Cortex of kidney (tissue), 1 donor: ENCODE measurements at places on chromosomes 11 and 22.

GRCh38 chr11:29255401-29255800 lies 761.4 kb downstream of the KCNA4 start:
- no peak for DNase-seq

- DNase-seq, result no peak
Observed at GRCh38 chr11:133947321-133947756, 9.4 kb downstream of the IGSF9B start.

GRCh38 chr11:128598096-128598495 lies 10.7 kb upstream of the ETS1 start:
- no peak for DNase-seq

GRCh38 chr11:106133529-106133928 lies 56.1 kb downstream of the AASDHPPT start:
- no peak for DNase-seq

GRCh38 chr11:87251560-87251959 lies 213.8 kb downstream of the TMEM135 start:
- DNase-seq, result no peak

- no peak for DNase-seq
Observed at GRCh38 chr22:17381192-17381913, 12.1 kb downstream of the CECR2 start.

GRCh38 chr11:35082321-35083180 lies 56.4 kb upstream of the CD44 start:
- no peak for DNase-seq

DNA sequence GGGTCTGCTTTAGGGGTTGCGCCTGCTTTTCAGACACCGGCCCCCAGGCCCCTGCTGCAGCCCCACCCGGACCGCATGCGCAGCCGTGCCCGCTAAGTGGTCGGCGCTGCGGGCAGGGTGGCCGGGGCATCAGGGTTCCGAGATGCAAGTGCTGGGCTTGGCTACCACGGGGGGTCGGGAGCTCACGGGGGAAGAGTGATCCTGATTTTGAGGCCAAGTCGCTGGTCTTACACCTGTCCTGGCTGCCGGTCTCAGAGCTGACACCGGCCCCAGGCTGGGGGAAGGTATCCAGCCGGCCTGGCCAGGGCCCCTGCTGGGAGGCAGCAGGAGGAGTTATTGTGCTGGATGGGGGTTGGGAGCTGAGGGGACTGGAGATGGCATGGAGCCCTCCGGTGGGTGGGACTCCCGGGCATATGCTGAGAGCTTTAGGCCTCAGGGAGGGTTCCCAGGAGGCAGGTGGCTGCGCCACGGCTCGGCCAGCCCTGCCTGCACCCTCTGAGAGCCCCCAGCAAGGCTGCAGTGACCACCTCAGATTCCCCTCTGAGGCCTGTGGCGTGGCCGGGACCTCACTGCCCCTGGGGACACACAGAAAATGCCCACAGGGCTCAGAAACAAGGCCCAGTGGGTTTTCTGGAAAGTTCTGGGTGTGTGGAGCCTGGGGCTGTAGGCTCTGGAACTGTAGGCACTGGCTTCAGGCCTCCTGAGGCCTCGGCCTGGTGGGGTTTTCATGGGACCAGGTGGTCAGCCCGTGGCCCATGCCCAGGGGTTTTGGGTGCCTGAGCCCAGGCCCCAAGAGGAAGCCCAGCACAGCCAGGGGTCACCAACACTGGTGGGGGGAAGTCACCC lies 4.4 kb upstream of the MUC5AC start:
- no peak for DNase-seq

GRCh38 chr11:20156280-20156875 lies 3.9 kb downstream of the DBX1 start:
- DNase-seq, result no peak

DNA sequence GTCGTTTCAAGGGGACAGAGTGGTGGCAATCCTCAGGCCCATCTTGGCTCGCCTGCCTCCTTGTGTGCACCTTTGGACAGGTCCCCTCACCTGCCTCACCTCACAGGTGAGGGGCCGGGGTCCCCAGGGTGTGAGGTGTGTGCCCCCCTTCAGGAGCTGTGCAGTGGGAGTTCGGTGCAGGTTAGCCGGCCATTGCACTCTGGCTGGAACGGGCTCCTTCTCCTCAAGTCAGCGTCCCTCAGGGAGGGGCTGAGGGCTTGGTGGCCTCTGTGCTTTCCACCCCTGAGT lies 269.1 kb downstream of the TBC1D22A start:
- no peak for DNase-seq

GRCh38 chr22:30941363-30941740 lies 27.2 kb downstream of the MORC2 start:
- DNase-seq, result no peak

- no peak for DNase-seq
Observed at GRCh38 chr11:83057721-83058120, 14.0 kb downstream of the RAB30 start.

- no peak for DNase-seq
Observed at GRCh38 chr11:126408496-126408895, 53.0 kb downstream of the ST3GAL4 start.

- no peak for DNase-seq
Observed at GRCh38 chr11:28471537-28471936, 363.3 kb downstream of the METTL15 start.

GRCh38 chr11:114036147-114036811 lies 23.2 kb upstream of the ZBTB16 start:
- no peak for DNase-seq

DNA sequence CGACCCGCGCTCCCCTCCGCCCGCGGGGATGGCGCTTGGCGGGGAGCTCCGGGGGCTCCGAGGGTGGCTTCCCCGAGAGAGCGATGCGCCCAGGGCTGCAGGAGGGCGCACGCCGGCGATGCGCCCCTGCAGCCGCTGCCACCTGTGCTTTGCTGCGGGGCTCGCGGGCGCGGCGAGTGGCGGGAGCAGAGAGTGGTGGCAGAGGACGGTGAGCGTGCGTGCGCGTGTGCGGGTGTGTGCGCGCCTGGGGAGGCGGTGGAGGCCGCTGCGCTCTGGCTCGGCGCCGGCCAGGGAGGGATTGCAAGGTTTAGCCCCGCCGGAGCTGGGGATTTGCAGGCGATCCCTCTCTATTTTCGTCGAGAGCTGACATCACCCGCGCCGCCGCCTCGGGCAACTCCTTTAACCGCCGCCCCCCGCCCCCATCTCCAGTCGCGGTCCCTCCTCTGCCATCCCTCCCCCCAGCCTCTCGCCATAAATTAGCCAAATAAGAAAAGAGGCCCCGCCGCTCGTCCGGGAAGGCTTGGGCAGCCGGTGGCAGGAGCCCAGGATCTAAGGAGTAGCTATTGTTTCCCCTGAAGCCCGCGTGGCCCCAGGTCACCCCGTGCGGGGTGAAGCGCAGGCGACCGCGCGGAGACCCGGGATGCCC lies at the start of gene SLC1A2:
SLC1A2 (minus strand) TSS at position 375 of the 646 bp plus-strand sequence. CDS start 592 bp downstream, outside the sequence.
- DNase-seq, result no peak

DNA sequence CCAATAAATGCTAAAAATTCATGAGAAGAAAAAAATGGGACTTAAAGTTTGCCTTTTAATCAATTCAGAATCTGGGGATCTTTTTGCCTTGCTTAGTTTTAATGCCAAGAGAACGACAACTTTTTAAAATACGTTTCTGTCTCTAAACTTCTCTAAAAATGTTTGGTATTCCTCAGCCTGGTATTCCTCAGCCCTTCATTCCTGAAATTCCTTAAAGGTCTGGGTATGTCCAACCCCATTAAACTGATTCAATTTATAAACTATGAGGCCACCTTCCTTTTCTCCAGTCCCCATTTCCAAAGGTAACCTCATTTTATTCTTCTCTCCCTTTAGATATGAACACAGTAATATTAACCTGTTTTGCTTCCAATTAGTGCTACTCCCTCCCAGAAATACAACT lies 16.6 kb downstream of the POLA2 start:
- DNase-seq, result no peak

DNA sequence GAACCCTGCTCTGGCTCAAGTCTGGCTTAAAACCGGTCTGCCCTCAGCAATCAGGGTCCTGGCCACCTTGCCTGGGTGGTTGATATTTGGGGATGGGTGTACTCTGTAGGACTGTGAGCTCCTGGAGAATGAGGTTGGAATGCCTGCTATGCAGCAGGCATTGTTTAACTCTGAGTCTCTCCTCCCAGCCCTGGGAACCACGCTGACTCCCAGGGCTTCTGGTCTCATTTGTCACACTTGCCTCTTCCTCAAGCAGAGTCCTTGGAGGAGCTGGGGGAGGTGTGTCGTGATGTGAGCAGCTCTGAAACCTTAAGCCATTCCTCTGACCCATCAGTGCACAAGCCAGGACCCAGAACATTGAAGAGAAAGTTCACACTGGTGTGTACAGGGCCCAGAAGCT lies 340.1 kb downstream of the MN1 start:
- no peak for DNase-seq

DNA sequence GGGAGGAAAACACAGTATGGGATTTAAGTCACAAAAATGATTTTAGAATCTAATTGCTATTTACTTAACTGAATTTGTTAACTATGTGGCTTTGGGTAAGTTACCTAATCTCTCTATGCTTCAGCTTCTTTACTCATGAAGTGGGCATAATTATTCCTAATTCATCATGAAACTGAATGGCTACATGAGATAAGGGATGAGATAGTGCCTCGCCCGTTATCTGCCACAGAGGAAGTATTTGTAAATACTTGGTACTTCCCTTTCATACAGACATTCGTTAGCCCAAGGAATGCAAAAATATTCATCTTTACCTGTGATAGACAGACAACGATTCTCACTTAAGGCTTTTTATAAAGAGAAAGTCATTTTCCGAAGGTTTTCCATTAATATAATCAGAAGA lies 221.2 kb upstream of the BLID start:
- no peak for DNase-seq

DNA sequence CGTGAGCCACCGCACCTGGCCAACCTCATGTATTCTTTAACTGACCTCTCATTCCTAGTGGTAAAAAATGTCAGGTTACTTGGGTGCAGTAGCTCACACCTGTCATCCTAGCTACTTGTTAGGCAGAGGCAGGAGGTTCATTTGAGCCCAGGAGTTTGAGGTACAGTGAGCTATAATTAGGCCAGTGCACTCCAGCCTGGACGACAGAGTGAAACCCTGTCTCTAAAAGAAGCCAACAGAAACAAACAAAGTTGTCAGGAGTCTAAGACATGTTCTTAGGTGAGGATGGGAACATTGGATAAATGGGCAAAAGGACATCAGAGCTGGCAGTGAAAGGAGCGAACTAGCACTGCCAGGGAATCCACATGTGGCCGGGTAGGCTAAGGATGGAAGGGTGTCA lies 18.1 kb downstream of the MADD start:
- no peak for DNase-seq

GRCh38 chr22:23744485-23744884 lies 6.4 kb downstream of the ZNF70 start:
- DNase-seq, result no peak

- DNase-seq, result no peak
Observed at GRCh38 chr11:134542401-134543165, 130.5 kb upstream of the B3GAT1 start.

DNA sequence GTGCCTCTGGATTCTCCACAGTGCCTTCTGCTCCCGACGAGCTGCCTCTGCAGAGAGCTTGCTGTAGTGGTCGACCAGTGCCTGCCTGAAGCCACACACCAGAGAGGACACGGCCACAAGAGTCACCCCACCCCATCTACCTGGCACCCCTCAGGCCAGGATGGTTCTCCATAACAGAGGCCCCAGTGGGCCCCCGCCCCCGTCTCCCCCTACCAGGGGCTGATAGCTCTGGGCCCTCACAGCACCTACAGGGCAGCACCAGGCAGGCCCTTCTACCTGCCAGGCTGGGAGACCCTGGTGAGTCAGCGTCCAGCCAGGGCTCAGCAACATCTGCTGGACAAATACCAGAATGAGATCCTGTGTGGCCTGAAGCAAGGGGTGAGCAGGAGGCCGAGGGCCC lies 21.7 kb downstream of the SELENOO start:
- no peak for DNase-seq

DNA sequence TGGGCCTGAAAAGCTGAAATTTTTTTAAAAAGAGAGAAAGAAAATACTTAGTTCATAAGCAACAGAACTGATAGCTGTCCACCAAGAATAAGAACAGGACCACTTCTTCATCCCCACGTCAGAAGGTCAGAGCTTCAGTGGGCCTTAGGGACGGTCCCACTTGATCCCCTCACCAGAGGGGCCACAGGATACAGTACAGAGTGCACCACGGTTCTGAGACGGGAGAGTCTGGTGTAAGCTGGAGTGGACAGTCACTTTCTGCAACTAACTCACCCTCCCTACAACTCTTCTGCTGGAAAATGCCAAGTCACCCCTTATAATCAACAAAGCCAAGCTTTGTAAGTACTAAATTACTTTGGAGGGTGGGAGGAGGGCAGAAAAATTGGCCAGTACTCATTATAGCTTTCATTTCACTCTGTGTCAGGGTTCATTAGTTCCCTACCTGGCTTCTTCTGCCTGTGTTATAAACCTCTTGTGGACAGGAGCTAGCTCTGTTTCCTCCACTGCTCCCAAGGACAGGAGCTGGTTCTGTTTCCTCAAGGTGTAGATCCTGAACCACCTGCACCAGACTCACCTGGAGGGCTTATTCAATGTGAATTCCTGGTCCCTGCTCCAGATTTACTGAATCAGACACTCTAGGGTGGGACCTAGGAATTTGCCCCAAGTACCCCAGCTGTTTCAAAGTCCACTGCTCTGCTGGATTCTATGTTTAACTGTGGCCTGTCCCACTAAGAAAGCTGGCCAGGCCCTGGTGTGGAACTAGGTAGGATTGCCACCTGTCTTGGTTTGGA lies 39.6 kb downstream of the SCGB1A1 start:
- no peak for DNase-seq

- DNase-seq, result no peak
Observed at GRCh38 chr11:69249311-69250185, 44.4 kb upstream of the MYEOV start.

DNA sequence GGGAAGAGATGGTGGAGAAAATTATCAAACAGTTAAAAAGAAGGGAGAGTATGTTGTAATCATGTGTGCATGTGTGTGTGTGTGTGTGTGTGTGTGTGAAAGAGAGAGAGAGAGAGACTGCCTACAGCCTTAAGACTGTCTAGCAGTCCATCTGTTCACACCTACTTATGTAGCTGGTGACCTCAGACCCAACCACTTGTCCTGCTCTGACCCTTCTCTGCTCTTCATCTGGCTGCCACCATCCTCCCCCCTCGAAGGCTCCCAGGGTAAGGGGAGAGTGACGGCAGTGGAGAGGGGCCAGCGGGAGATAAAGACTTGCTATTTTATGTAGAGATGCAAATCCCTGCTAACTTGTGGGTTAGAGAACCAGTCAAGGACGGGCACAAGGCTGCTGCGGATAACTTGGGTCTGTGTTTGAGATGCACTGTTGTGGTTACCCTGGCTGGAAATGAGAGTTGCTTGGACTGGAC lies 24.9 kb upstream of the GRAMD1B start:
- no peak for DNase-seq
